CD4-positive, CD25-positive, alpha-beta regulatory T cell (primary cell): ENCODE measurements at places on chromosomes 1 and 21. TPM values are rescaled to one million over a fixed set of nuclear protein-coding genes. Genes with fewer than 3 reads are reported as not detected.

The METTL18 gene
- 45.4 TPM for polyA plus RNA-seq

The CFHR1 gene
- polyA plus RNA-seq = not detected

The CRNN gene
- polyA plus RNA-seq = not detected

The CHRM3 gene
- polyA plus RNA-seq = 0.38 TPM

The FMO1 gene
- polyA plus RNA-seq = not detected

The NBPF10 gene
- 0.07 TPM for polyA plus RNA-seq

The AMY1C gene
- not detected for polyA plus RNA-seq

The DDAH1 gene
- not detected for polyA plus RNA-seq

The LEFTY1 gene
- 0.17 TPM for polyA plus RNA-seq

The HEATR1 gene
- polyA plus RNA-seq = 13.5 TPM

The NBPF12 gene
- 1.8 TPM for polyA plus RNA-seq

The NHLH1 gene
- polyA plus RNA-seq = not detected

The C1orf56 gene
- 3.7 TPM for polyA plus RNA-seq

The C1orf74 gene
- 0.56 TPM for polyA plus RNA-seq

The TXNIP gene
- polyA plus RNA-seq = 2,877 TPM

The DIRAS3 gene
- polyA plus RNA-seq = 0.46 TPM

The EDARADD gene
- 2.5 TPM for polyA plus RNA-seq

The WNT9A gene
- polyA plus RNA-seq = not detected

The NBPF19 gene
- 1.7 TPM for polyA plus RNA-seq

The CHI3L2 gene
- polyA plus RNA-seq = 15.3 TPM

The FLG2 gene
- polyA plus RNA-seq = not detected

The LCE1B gene
- not detected for polyA plus RNA-seq

The ADORA1 gene
- polyA plus RNA-seq = not detected

The ASCL5 gene
- not detected for polyA plus RNA-seq

The FAM110D gene
- polyA plus RNA-seq = not detected

The ETV3L gene
- polyA plus RNA-seq = not detected

The BCL2L15 gene
- polyA plus RNA-seq = 0.47 TPM

The MUTYH gene
- polyA plus RNA-seq = 22.3 TPM

The ADARB1 gene
- polyA plus RNA-seq = 5.6 TPM

The C1orf141 gene
- not detected for polyA plus RNA-seq

The UTS2 gene
- polyA plus RNA-seq = 45.6 TPM

The SLAMF9 gene
- not detected for polyA plus RNA-seq

The NFIA gene
- 3.9 TPM for polyA plus RNA-seq

The SLFNL1 gene
- 0.38 TPM for polyA plus RNA-seq
